ENCODE measurements at places on chromosomes 16 and 17.

DNA sequence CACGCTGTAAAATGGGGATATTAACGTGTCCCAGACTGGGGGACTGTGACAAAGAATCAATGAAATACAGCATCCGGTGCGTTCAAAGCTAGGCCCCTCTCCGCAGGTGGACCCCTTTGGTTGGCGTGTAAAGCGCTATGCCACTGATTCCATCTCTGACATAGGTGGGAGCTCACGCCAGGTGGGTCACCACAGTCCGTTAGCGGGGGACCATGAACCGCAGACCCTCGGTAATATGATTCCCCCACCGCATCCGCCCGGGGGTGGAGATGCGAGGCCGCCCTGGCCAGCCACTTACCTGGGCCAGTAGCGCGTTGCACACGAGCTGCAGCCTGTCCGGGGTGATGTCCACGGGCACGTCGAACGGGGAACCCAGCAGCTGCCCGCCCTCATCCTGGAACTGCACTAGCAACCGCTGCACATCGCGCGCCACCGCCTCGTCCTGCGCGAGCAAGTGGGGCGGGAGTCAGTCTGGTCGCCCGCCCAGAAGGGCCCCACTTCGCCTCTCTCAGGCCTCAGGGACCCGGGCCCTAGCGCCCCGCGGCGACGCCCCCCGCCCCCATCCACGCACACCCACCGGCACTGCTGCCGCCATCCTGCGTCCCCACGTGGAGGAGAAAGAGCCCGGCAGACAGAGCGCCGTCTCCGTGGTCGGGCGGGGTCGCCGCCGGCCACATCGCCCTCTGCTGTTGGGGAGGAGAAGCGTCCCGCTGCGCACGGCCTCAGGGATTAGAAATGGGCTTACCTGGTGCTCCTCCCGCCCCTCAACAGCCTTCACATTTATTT lies at the start of gene NLE1:
TSS of gene NLE1 (minus strand) at position 623 of the 786 bp plus-strand sequence. CDS start at position 595, 28 bp downstream.
- peak; percentile 81 for DNase-seq

DNA sequence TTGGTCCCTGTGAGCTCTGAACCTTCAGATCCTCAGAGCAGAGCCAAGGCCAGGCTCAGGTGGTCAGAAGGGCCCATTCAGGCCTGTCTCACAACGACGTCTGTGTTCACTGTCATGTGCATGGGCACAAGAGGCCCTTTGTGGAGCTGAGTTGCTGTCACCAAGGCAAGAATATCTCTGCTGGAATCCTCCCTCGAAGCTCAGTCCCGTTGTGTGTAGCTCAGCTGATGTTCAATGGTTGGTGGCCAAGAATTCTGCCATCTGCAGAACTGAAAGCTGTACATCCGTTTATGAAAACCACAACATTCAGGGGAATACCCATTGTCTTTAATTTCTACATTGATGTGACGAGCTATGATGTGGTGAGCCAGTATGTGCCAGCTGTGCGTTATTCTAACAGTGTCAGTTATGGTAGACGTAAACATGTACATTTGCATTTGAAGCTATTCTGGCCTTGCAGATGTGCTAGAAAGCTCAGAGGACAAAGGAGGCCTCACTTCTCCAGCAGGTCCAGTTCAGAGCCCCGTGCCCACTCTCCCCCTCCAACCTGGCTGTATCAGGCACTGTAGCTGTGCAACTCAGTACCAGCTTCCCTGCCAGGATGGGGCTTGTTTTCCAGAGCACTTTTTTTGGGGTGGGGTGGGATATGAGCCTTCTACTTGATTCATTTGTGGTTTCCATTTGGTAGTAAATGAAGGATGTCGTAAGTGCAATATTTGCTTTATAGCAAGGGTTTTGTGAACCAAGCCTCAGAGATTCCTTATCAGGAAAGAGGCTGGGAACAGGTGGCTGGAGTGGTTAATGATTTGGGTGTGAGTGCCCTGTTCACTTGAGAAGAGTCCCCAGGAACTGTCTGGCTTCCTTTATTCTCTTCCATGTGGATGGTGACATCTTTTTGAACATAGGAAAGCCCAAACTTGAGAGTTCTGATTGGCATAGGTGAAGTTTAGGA lies 56.1 kb downstream of the B9D1 start:
- DNase-seq: no peak

DNA sequence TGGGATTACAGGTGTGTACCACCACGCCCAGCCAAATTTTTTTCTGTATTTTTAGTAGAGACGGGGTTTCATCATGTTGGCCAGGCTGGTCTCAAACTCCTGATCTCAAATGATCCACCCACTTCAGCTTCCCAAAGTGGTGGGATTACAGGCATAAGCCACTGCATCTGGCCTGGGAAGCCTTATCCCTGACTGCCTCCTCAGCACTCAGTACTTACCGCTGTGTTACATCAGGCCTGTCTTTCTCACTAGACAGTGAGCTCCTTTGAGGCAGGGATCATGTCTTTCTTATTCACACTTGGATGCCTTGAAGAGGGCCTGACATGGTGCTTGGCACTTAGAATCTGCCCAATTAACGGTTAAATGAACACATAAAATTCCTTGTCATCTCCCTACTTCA lies 56.3 kb upstream of the MTMR4 start:
- no peak for DNase-seq

GRCh38 chr17:65088621-65089360 lies 32.3 kb upstream of the GNA13 start:
- DNase-seq: no peak

- no peak for DNase-seq
Observed at GRCh38 chr17:57861790-57862693, 12.2 kb upstream of the MRPS23 start.

GRCh38 chr16:89944773-89945172 lies 3.8 kb upstream of the DEF8 start:
- no peak for DNase-seq

GRCh38 chr17:61211236-61211635 lies 188.4 kb upstream of the TBX2 start:
- DNase-seq: no peak

GRCh38 chr17:80844418-80844990 lies 147.1 kb upstream of the CHMP6 start:
- no peak for DNase-seq

DNA sequence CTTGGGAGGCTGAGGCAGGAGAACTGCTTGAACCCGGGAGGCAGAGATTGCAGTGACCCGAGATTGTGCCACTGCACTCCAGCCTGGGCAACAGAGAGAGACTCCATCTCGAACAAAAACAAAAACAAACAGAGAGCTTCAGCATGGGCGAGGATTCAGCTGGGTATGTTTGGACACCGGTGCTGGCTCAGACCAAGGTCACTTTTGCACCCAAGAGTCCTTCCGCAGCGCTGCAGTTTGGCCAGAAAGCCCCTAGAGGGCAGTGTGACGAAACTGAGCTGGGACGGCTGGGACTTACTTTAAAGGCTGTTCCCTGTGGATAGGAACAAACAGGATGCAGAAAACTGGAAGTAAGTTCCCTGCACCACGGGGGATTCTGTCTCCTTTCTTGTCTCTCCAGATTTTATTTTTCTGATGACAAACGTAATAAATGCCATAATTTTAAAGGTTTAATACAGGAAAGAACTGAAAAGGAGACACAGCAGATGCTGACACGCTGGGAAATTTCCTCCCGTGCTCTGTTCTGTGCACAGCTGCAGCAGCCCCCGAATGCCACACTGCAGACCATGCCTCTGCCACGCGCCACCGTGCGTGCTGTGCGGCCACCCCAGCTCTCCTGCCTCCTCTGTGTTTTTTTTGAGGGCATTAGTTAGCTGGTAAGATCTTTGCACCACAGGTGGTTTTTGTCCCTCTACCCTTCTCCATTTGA lies 25.2 kb upstream of the USP36 start:
- peak; percentile 48 for DNase-seq

DNA sequence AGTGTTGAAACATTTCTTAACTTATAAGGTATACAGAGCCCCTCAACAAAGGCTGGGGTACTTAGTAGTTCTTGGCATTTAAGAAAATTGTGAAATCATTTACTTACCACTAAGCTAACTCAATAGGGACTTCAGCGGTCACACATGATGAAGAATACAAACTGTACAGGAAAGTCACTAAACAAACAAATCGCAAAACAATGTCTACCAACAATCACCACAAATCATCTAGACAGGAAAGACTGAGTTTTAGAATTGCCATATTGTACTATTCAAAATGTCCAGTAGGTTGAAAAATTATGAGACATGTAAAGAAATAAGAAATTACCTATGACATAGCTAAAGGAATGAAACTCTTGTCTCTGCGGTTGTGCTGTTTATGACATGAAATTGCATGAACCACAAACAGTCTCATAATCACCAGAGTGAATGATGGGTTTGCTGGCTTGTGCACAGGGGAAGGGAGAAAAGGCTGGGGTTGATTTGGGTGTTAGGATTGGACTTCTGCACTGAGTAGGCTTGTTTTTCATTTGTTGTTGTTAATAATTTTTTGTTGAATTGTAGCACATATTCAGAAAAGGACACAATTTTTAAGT lies 441.1 kb upstream of the MON1B start:
- DNase-seq: no peak

DNA sequence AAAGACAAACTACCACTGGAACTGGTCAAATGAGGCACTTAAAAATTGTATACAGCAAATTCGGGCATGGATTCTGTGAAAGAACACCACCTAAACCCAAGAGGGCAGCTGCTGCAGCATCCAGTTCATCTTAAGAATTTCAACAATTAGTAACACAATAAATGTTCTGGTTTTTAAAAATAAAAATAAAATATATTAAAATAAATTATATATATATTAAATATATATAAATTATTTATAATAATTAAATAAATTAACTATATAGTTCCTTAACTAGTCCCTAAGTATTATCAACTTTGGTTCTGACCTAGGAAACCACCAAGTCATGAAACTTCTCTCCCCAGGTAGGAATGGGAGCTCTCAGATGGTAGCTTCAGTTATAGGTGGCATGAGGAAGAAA lies 13.4 kb upstream of the RFFL start:
- DNase-seq: no peak

GRCh38 chr17:67696853-67697498 lies 20.8 kb upstream of the NOL11 start:
- no peak for DNase-seq

- no peak for DNase-seq
Observed at GRCh38 chr17:38357486-38358123, 6.0 kb downstream of the SOCS7 start.

DNA sequence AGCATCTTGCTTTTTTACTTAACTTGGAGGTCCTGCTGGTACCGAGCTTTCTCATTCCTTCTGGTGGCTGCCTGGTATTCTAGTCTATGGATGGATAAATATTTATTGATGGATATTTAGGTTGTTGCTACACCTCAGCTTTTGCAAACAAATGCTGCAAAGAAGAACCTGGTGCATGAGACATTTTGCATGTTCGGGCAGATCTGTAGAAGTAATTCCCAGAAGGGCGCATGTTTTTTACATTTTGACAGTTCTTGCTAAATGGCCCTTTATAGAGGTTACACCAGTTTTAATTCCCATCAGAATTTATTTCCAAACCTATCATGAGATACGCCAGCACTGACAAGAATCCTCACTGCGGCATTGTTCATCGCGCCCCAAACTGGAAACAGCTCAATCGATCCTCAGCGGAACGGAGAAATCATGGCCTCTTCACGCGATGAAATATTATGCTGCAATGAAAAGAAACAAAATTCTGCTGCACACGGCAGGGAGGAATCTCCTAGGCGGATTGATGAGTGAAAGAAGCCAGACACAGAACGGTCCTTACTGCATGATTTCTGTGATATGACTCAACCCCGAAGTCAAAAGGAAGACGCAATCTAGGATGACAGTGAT lies 68.0 kb upstream of the CREBBP start:
- DNase-seq: no peak

- DNase-seq: no peak
Observed at GRCh38 chr17:72452286-72453173, 331.7 kb downstream of the SOX9 start.

DNA sequence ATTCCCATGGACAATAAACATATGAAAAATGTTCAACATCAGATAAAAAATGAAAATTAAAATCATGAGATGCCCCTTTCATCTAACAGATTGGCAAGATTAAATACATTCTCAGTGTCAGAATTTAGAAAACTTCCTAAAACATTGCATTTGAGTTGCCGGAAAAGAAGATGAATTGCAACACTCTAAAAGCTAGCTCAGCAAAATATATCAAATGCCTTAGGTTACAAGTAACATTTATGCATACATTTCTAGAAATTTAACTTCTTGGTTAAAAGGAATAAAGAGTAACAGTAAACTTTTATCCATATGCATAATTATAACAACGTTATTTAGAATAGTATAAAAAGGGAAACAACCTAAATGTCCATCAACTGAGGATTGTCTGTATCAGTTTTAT lies 239.0 kb downstream of the PMP22 start:
- no peak for DNase-seq

GRCh38 chr17:38613981-38614779 lies 8.4 kb upstream of the SRCIN1 start:
- DNase-seq: no peak

GRCh38 chr16:86536621-86537020 lies 18.4 kb downstream of the MTHFSD start:
- no peak for DNase-seq

GRCh38 chr17:55335625-55336024 lies 70.9 kb downstream of the HLF start:
- no peak for DNase-seq

- DNase-seq: no peak
Observed at GRCh38 chr16:86929057-86929871, 350.9 kb downstream of the FOXL1 start.

DNA sequence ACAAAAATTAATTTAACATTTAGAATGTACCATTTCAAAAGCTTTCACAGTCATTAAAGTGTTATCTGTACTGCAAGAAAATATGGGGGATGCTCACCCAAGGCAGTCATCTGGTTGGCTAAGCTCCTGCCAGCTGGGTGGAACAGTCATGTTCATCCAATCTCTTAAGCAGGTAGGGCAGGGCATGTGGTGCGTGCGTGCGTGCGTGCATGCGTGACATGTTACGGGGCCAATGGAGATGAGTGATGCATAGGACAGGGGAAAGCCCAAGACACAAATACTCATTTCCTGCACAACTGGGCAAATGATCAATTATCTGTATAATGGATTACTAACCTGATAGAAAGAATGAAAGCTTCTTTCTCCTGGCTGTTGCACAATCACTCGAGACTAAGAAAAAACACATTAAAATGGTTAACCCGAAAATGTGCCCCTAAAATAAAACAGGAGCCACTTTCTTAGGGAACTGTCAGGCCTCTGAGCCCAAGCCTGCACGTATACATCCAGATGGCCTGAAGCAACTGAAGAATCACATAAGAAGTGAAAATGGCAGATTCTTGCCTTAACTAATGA lies 104.4 kb downstream of the MYO1D start:
- no peak for DNase-seq

- no peak for DNase-seq
Observed at GRCh38 chr17:27631411-27631760, 398 bp downstream of the LGALS9 start.

GRCh38 chr16:76837872-76838271 lies 353.1 kb upstream of the MON1B start:
- no peak for DNase-seq

- no peak for DNase-seq
Observed at GRCh38 chr17:81866440-81867169, 4.5 kb downstream of the ARHGDIA start.

GRCh38 chr16:56211435-56211981 lies 20.2 kb downstream of the GNAO1 start:
- no peak for DNase-seq

- no peak for DNase-seq
Observed at GRCh38 chr17:50190603-50191358, 10.7 kb downstream of the COL1A1 start.

All from activated CD8-positive, alpha-beta memory T cell treated with anti-CD3 and anti-CD28 coated beads for 4 hours (primary cell).